Sciatic nerve (tissue), 2 donors: ENCODE measurements at places on chromosomes 1 and 21.
A peak's percentile ranks its signal among the peaks of the same experiment; 100 is the strongest.

DNA sequence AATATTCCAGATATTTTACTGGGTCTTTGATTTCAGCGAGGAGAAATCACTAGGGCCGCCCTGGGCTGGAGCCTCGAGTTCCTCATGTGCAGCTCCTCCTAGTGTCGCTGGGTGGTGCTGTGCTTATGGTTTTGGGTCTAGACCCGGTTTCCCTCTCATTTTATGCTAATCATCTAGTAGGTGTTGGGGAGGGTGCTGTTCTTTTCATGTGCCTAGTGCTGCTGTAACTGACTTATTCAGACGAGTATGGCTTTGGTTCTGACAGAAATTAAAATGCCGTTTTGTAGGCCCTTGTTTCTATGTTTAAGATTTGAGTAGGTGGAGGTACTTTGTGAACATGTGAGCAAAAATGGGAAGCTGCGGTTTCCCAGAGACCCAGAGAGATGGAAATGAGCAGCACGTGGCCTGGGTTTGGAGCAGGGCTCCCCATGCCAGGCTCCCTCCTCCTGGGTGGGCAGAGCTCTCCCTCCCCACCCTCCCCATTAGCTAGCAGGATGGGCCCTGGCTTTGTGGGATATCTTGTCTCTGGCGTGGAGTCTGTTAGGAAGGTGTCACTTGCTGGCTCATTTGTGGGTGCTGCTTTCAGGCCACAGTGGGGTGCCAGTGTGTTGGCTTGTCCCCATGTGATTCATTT is 74.0 kb upstream of the GPR88 start:
- DNase-seq: peak; percentile 74

DNA sequence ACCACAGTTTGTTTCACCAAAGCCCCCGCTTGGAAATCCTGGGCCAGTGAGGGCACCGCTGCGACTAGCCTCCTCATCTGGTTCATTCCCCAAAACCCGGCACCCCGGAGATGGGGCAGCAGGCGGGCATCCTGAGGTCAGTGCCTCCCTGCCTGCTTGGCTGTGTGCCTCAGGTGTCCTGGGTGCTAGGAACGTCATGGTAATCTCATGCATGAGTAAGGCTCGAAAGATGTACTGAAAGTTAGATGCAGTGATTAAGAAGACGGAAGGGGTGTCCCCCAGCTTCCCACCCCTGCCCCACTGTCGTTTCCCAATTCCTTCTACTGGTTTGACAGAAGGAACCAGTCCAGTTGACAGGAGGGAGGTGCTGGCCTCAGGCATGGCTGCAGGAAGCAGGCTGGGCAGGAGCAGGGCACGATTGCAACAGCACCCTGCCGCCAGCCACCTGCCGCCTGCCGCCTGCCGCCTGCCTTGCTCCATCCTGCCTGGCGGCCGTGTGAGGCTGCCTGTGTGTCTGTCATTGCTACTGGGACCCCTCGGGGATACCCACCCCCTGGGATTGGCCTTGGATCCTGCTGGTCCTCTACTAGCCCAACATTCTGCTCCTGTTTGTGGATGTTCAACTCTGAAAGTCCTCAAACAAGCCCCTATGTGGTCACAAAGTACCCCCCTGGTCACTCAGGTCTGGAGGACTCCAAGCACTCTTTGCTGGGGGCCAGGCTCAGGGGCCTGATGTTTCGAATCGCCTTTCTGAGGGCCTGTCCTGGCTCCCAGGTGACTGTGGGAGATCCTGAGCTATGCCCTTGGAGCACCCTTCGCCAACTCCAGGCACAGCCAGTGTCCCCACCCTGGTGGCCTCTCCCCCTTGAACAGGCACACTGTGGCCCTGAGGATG is 73.0 kb upstream of the IFFO2 start:
- peak; percentile 17 for DNase-seq

DNA sequence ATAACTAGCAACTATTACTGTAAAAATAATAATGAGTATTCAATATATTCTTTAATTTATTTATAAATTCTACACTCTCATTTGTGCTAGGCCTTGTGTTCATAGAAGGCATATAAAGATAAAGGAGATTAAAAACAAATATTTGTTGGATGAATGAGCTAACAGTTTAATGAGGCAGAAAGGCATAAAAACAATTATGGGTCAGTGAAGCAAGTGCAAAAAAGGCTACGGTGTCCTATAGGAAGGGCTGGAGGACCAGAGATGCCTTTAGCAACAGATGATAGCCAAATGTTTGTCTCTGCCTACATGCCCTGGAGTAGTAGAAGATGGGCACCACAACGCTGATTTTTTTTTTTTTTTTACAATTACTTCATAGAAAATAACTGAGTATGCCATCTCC is 45.7 kb downstream of the PTGS2 start:
- DNase-seq: no peak

GRCh38 chr1:75582725-75583261 is 28.1 kb downstream of the SLC44A5 start:
- no peak for DNase-seq

DNA sequence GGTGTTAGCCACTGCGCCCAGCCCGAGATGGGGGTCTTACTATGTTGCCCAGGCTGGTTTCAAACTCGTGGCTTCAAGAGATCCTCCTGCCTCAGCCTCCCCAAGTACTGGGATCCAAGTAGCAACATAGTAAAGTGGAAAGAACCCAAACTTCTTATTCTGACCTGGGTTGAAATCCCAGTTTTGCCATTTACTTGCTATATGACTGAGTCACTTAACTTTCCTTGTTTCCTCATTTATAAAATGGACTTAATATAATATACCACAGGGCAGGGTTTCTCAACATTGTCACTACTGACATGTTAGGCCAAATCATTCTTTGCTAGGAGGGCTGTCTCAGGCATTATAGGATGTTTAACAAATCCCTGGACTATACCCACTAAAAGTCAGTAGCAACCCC is 6.7 kb downstream of the PFDN2 start:
- no peak for DNase-seq

DNA sequence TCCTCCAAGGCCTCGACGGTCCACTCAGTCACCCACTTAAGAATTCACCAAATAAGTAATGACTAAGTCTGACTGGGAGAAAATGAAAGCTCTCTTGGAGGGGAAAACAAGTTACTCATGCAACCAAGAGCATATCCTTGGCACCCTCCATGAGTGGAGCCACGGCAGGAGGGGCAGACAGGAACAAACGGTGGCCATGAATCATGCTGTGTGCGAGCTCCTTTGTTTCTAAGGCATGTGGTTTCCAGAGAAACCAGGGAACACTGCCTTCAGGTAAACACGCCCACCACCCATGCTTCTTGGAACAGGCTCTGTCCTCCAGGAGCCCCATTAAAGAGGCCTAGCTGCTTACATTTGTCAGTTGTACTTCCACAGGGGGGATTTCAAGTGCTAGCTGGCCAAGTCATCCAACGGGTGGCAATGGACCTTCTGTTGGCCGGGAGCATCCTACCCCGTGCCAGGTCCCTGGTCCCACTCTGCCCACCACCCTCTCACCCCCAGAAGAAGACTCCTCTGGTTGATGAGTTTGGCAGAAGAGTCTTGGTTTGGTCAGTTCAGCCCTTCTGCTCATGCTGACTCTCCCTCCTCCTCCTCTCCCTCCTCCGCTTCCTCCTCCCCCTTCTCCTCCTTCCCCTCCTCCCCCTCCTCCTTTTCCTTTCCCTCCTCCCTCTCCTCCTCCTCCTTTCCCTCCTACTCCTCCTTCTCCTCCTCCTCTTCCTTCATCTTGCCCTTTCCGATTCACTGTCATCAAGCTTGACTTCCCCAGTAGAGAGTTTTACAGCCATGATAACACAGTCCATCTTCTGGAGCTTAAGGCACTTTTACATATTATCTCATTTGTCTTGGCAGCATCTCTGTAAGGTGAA is 107.6 kb downstream of the CCDC185 start:
- no peak for DNase-seq

DNA sequence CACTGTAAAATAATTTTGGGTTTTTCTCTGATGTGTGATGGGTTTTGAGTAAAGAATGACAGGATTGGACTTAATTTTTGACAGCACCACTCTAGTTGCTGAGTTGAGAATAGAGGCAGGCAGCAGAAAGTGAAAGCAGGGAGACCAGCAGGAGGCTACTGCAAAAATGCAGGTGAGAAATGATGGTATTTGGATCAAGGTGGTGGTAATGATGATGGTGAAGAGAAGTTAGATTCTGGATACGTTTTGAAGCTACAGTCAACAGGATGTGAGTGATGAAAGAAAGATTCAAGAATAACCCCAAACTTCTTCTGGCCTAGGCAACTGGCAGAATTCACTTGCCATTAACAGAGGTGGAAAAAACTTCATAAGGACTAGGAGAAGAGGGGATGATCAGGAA is 14.8 kb upstream of the AK5 start:
- DNase-seq: no peak

DNA sequence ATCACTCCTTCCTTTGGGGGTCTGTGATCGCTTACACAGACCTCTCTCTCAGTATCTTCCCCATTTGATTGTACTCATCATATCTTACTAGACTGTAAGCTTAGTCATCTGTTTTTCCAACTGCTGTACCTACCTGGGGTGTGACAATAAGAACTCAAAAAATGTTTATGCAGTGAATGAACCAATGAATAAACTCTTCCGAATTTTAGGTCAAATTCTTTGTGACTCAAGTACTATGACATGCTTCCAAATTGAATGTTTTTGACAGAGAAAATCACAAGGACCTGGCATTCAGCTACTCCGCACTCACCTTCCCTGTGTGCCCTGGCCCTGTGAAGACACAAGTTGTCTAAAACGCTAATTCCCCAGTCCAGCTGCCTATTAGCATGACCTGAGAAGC is 42.1 kb downstream of the TMCO4 start:
- no peak for DNase-seq

GRCh38 chr1:184289825-184290550 is 96.8 kb upstream of the C1orf21 start:
- DNase-seq: no peak

DNA sequence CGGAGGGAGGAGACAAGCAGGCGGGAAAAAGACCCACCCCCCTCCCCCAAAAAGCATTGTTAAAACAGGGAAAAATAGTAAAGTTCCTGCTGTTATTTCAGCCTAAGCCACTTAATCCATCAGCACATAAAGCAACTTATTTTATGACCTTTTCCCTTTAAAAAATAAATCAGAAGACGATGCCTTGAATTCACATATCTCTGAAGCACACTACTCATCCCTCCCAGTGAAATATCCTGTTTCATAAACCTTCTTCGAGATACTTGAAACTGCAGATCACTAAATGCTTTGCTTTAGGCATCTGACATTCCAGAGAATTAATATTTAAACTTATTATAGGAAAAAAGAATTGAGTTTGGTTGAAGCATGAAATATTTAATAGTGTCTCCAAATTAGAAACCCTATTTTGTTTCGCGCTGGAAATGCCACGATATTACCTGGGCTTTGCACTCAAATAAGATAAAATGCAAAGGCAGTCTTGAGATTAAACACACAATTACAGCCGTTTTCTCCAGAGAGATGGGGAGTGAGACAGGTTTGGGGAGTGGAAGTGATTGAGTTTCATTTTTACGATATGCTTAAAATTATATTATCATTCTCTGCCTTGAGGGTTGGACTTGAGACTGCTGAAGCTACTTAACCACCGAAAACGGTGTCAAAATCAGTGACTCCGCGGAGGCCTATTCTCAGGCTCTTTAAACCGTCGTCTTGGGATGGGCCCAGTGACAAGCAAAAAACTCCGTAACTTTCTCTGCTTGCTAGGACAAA is 9.3 kb downstream of the GLIS1 start:
- DNase-seq: no peak

GRCh38 chr1:220754212-220754917 is 6.2 kb downstream of the MTARC2 start:
- DNase-seq: no peak

DNA sequence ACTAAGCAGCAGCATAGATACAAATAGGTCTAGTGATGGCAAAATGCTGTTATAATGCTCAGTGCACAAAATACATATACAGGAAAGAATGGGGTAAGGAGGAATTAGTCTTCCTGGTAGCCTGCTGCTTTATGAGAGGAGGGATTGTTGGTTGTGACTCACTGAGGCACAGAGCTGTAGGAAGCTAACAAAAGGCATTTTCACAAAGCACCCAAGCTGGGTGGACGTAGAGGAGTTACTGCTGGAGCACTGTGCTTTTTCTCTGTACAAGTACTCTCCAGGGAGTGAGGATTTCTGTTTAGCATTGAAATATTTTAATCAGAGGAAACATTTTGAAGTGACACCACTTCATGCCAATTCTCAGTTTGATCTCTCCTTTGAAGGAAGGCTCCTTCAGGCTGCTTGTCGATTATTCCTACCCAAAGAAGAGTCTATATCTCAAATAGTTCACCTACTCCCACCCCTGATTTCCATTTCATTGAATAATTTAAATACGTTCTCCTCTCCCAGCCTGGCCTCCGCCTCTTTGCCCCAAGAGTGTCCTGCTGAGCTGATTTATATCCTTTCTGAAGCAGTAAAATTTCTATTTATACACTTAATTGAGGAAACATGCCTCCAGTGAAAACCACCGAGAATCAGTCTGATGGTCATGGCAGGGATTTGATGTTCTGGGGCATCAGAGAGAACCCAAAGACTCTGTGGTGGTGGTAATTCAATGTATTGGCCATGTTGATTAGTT is 271.9 kb downstream of the HHAT start:
- DNase-seq: no peak

DNA sequence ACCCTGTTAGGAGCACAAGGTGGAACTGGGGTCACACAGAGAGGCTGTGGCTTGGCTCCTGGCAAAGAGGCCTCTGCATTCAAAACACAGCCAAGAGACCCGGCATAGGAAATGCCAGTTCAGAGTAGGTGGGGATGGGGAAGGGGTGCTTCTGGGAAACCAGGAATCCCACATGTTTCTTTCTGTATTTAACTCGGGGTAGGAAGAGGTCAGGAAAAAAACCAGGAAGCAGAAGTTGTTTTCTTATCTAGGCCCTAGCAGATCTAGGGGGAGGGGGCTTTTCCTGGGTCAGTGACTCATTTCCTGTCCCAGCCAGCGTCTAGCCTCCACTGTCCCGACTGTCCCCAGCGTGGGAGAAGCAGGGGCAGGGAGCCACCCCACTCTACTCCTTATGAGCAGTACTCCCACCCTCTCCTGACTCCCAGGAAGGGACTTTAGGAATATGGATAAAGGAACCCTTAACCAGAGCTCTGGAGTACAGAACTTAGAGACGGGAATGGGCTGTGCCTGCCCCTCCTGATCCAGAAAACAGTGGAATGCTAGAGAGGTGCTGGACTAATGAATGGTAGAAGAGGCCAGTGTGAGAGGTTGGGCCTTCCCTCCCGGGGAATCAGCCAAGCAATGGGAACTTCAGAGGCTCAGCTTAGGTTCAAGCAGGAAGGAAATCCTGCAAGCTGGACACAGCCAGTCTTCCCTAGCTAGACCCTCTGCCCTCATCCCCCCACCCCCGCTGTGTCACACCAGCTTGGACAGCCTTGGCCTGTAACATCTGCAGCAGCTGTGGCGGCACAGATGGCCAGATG is 5.7 kb downstream of the FHL3 start:
- DNase-seq: no peak

GRCh38 chr1:29711582-29712283 is 475.4 kb downstream of the PTPRU start:
- no peak for DNase-seq

DNA sequence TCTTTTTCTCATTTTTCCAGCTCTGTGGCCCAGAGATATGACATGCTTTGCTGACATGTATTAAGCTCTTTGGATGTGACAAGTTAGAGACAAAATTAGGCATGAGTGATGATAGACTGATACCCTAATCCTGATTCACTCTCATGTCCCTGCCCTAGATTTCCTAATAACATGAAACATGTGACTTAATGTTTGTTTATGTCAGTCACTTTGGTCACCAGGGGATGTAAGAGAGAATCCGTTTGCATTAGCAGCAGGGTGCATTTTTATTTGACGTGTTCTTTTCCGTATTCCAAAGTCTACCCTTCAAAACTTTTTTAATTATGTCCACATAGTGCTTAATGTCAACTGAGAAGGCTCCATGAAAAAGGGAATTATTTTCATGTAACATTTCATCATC is 192.4 kb downstream of the HMCN1 start:
- DNase-seq: no peak

- DNase-seq: peak; percentile 98
These were observed at the start of gene UBE4B for GRCh38 chr1:10032590-10033358. UBE4B (plus strand) TSS chr1:10032958; CDS start chr1:10033671, 713 bp downstream.
